ENCODE measurements at places on chromosomes 1 and 21.

- no peak for DNase-seq
Observed at GRCh38 chr1:85935234-85935633, 221.3 kb downstream of the COL24A1 start.

DNA sequence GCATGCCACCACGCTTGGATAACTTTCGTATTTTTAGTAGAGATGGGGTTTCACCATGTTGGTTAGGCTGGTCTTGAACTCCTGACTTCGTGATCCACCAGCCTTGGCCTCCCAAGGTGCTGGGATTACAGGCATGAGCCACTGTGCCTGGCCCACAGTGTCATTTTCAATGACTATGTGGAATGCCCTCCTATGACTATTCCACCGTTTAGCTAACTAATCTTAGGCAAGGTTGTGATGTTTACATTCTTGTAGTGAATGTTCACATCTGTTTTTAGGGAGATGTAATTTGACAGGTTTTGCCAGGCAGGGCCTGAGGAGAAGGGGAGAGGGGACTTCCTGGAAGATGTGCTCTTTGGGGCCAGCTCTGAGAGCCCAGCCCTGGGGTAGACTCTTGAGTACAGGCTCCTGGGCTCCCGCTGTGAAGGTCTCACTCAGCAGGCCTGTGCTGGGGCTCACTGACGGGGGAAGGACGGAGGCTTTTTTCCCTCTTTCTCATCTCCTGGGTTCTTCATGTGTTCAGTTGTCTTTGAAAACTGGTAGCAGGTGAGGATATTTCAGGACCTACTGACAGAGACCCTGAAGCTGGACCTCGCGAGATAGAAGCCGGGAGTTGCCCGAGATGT lies 13.2 kb downstream of the COQ8A start:
- no peak for DNase-seq

DNA sequence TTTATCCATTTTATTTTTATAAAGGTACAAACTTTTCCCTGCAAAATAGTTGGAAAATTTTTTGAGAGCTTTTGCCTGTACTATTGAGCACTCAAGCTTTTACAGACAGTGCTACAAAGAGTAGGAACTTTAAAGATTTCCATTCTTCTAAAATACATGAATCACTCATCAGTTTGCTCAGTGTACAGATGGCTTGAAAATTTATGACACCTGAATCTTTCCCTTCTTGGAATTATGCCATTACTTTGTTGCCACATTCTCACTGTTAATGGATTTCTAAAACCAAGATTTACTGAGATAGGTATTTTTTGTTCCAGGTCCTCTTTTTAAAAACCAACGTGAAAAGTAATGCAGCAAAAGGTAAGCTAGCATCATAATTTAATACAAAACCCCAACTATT lies 76.0 kb downstream of the GPATCH2 start:
- DNase-seq: no peak

- DNase-seq: no peak
Observed at GRCh38 chr1:246483569-246483933, 23.5 kb downstream of the SMYD3 start.

- no peak for DNase-seq
Observed at GRCh38 chr1:170520601-170521000, 11.4 kb upstream of the GORAB start.

- DNase-seq: no peak
Observed at GRCh38 chr1:32860566-32860965, 10.1 kb downstream of the FNDC5 start.

DNA sequence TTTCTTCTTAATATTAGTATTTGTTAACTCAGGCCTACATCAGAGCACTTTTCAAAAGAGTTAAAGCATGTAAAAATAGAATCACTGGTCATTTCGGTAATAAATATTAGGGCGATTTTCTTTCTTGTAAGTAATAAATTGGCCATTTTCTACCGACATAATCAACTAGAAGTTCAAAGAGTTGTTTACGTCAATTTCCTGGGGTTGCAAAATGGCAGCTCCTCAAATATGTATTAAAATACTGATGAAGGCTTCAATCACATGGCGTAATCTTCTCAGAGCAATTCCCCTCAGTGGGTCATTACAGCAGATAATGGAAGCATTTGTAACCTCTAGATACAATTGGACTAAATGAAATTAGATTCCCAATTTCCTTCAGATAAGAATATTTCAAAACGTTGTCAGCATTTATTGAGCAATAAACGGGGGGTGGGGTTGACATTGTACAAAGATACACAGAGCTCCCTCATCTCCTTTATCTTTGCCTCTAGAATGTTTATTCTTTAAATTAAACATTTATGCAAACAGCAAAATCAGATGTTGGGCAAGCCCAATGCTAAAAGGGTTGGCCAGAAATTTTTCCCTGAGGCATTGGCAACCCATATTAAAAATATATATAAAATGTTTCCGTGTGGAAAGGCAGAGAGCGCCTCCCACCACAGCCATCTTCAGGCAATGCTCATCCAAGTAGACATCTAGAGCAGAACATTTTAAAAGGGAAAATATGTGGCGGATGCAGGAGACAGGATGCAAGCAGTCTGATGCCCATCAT lies 240.6 kb downstream of the NCAM2 start:
- no peak for DNase-seq

GRCh38 chr1:2596530-2597333 lies 10.2 kb downstream of the PRXL2B start:
- DNase-seq: no peak

- DNase-seq: peak; percentile 79
Observed at GRCh38 chr1:235253219-235253962, 74.6 kb downstream of the ARID4B start.

Data from activated naive CD4-positive, alpha-beta T cell treated with anti-CD3 and anti-CD28 coated beads for 36 hours (primary cell).